Posterior vena cava (tissue), 2 donors: ENCODE measurements at places on chromosomes 7 and 10. TPM values are rescaled to one million over a fixed set of nuclear protein-coding genes. Genes with fewer than 3 reads are reported as not detected.

- DNase-seq, result peak; percentile 70
Observed at GRCh38 chr7:129780257-129780973, 168.9 kb downstream of the NRF1 start.

The STEAP1B gene
- 2.5 TPM for total RNA-seq

The ASZ1 gene
- not detected for total RNA-seq

DNA sequence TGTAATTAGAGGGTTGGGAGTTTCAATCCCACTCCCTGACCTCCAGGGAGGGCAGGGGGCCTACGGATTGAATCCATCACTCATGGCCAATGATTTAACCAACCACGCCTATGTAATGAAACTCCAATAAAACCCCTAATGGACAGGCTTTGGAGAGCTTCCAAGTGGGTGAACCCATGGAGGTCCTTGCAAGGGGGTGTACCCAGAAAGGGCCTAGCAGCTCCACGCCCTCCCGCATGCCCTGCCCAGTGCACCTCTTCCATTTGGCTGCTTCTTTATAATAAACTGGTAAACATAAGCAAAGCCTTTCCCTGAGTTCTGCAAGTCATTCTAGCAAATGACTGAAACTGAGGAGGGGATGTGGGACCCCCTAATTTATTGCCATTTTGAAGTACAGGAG lies 280.1 kb downstream of the FRMD4A start:
- no peak for DNase-seq

The NUB1 gene
- total RNA-seq, result 37.9 TPM
